ENCODE measurements at places on chromosomes 6 and 20.

DNA sequence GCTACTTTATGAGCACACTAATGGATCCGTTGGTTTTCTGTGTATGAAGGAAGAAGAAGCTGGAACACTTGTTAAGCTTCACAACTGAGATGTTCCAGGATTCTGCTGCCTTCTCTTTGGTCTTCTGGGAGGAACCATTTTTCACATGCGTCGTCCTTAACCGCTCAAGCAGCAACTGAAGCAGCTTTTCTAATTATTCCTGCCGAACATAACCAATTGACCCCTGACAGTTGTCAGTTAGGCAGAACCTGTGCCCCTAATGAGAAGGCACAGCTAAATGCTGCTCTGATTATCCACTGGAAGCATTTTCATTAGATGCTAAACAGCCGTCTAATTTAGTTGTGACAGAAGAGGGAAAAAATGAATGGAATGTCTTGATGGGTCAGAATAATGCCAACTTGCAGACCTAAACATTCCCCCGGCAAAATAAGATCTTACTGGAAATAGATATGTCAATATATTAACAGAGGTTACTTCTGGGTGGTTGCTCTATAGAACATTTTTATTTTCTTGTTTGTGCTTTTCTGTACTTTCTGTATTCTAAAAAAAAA, 85.0 kb upstream of the SMLR1 start:
- DNase-seq = no peak

GRCh38 chr6:15048367-15048766, 197.5 kb upstream of the JARID2 start:
- no peak for DNase-seq

DNA sequence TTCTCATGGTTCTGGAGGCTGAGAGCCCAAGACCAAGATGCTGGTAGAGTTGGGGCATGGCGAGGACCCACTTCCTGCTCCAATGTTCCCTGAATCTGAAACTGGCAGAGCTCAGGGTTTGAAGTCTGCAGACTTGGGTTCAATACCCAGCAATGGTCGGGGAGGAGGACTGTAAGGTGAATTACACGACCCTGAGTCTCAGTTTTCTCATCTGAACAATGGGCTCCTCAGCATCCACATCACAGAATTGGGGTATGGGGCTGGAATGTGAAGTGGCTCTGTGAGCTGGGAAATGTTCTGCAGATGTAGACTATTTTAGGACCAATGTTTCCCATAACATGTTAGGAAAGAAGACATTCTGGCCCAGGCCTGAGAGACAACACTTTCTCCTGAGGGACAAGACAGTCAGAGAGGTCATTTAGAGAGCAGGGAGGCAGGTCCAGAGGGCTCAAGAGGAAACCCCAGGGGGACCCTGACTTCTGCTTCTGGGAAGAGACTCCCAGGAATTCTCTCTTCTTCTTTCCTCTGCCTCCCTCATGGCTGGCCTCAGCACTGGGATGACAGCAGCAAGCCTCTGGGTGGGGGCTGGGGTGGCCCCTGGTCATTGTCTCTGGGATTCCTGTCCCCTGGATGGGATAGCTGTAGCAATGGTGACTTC, 141.3 kb upstream of the PMEPA1 start:
- DNase-seq = no peak

DNA sequence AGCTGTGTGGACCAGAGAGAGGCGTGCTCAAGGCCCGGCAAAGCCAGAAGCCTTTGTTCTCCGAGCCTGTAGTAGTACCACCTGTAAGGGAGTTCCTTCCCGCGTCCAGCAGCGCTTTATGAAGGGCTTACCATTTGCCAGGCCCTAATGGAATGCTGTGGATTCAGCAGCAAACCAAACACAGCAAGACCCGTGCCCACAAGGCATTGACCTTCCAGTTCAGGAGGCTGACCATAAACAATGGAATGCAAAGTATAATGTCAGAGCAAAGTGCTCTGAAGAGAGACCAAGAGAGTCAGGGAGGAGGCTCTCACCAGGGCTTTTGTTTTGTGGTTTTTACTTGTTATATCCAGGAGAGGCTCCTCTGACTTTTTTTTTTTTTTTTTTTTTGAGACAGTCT, 209.8 kb downstream of the ZMYND8 start:
- no peak for DNase-seq

- DNase-seq = no peak
Observed at GRCh38 chr6:132675749-132676148, 16.8 kb upstream of the TAAR1 start.

DNA sequence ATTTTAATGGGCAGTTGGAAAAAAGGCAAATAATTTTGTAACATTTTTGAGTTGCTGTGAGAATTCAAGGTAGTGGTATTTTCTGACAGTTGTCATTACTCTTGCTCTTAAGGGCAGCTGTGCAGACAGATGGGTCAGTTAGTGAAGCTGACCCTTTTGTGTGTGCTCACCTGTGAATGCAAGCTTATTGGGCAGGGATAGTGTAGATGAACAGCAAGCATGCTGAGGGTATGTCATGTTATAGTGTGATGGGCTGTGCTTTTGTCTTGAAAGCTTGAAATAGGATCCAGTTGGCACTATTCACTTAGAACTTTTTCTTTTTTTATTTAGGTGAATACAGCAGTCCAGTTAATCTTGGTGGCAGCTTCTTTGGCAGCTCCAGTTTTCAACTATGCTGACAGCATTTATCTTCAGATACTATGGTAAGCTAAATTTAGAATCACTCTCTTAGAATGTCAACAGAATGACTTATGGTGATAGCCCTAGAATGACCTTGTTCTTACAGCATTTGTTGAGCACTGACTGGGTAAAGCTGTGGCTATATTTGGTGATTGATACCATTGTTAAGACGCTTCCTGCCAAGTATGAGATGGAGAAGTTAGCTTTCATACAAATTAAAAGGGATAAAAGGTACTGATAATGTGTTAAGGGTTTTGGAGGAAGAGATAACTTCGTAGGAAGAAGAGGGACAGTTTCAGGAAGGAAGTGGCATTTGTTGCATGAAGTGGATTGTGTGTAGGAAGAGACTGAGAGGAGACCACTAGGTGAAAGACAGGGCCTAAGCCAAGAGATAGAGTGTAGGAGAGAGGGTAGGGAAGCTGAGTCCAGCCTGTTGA, 19.5 kb downstream of the LRRN4 start:
- DNase-seq = no peak

- DNase-seq = no peak
Observed at GRCh38 chr20:44442298-44443070, 33.2 kb upstream of the TTPAL start.

DNA sequence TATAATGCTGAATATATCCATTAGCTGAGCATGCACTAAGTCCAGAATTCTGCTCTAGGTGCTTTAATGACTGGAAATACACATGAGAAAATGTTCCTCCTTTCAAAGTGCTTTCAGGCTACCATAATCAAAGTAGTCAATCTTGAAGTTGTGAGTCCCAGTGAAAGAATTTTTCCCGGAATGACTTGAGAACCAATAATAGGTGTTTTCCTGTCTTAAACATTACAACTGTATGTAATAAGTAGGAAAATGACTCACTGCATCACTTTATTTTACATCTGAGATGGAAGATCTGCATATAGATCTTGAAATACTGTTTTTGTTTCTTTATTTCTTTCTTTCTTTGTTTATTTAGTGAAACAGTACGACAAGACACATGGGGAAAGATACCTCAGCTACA, 437.4 kb upstream of the JAG1 start:
- DNase-seq = no peak

- no peak for DNase-seq
Observed at GRCh38 chr20:57835074-57835452, 125.2 kb upstream of the PMEPA1 start.

DNA sequence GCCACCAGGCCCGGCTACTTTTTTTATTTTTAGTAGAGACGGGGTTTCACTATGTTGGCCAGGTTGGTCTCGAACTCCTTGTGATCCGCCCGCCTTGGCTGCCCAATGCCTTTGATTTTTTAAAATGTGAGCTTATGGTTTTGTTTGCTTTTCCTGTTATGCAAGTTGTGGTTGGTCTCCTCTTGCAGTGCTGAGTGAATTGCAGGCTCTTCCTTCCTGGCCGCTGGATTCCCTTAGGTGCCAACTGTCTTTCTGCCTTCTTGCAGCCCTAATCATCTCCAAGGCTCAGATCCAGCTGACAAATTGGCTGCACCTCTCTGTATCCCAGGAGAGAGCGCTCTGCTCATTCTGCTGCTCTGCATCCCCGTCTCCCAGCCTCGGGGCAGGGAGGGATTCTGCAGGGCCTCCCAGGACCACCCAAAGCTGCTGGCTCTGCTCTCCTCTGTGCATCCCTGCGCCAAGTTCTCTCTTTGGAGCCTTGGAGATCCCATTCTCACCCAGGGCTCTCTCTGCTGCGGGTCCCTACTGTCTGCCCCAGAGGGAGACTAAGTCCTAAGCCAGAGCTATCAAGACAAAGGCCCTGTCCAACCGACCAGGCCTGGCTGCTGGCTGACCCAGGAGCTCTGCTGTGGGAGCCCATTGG, 14.1 kb upstream of the EMILIN3 start:
- DNase-seq = no peak

DNA sequence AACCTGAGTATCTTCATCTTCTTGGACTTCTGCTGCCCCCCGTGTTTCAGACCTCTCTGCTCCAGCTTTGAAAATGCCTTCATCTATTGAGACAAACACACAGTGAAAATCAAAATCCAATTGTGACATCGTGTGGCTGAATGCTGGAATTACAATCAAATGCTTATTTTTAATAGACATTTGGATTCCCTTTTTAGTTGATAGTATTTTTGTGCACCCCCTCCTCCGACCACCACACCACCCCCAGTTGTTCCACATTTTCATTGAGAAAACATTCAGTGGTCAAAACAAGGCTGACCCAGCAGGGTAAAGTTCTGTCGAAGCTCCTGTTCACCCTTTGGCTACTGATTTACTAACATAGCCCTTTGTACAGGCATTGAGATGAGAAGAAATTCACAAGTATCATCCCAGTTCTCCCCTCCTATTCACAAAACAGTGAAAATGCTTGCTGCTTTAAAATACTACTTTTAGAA, 79.0 kb downstream of the NRSN1 start:
- DNase-seq = peak; percentile 36

- DNase-seq = peak; percentile 59
Observed at GRCh38 chr6:87066449-87067333, 28.2 kb downstream of the CGA start.

DNA sequence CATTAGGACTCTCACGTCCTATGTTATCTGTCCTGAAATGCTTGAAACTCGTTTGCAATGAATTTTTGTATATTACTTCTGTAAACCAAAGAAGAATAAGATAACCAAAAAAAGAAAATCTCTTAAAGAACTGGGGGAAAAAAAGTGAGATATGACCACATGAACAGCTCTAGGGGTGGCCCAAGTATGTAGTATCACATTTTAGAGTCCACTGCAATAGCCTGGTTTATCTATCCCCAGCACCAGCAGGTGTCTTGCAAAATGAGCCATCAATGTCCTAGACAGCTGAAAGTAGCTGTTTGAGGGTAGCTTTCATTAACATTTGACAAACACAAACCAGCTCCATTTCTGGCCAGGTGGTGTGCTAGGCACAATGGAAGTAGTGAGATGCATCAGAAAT, 102.8 kb downstream of the PXDC1 start:
- DNase-seq = no peak

- no peak for DNase-seq
Observed at GRCh38 chr6:40807484-40807883, 220.3 kb upstream of the LRFN2 start.

DNA sequence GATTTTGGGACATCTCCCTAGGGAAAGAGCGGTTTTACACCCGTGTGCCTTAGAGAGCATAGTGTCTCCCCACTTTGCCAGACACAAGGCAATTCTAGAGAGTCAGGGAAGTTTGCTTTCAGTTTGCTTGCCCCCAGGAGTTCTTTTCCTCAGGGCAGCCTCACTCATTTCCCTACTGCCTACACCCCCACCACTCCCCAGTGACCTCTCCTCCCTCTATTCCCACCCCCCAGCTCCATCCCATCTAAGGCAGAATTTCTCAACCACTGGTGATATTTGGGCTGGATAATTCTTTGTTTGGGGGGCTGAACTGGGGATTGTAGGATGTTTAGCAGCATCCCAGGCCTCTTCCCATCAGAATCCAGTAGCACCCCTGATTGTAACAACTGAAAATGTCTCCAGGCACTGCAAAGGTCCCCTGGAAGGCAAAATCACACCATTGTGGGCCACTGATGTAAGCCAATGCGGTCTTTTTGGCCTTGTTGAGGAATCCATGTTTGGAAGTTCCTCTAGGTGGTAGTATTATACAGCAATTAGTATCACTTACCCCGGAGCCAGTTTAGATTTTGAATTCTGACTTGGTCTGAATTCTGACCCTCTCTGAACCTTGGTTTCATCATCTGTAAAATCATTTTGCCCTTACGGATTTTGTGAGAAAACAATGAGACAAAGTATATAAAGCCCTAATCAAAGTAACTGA, 1.3 kb downstream of the EPPIN start:
- DNase-seq = peak; percentile 10

- DNase-seq = peak; percentile 71
Observed at GRCh38 chr20:43840382-43841070, 74.1 kb upstream of the TOX2 start.

GRCh38 chr20:50446351-50447101, 63.7 kb upstream of the PTPN1 start:
- no peak for DNase-seq

DNA sequence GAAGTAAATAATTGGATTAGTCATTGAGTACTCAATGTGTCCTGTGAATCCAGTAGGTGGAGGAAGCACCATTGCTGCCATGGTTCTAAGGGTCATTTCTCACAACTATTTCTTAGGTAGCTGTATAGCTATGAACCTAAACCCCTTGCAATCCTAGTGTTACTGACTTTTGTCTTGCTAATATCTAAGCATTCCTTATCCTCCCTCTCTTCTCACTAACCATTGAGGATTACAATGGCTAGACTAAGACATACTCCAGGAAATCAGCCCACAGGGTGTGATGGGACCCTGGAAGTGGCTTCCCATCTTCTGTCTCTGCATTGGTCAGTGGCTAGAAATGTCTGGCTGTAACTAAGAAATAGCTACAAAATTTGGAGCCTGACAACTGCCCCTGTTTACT, 27.3 kb upstream of the FOXA2 start:
- no peak for DNase-seq

DNA sequence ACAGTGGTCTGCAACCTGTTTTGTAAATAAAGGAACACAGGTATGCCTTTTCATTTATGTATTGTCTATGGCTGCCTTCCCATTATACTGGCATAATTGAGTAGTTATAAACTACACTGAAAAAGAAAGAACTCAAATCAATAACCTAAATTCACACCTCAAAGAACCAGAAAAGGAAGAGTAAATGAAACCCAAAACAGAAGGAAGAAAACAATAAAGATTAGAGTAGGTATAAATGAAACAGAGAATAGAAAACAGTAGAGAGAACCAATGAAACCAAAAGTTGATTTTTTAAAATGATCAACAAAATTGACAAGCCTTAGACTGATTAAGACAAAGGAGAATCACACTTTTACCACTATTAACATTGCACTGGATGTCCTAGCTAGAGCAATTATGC, 34.7 kb downstream of the FAM184A start:
- DNase-seq = no peak

GRCh38 chr6:3962291-3963280, 113.4 kb downstream of the FAM50B start:
- DNase-seq = no peak
